ENCODE measurements at places on chromosomes 3 and 15. TPM values are rescaled to one million over a fixed set of nuclear protein-coding genes. Genes with fewer than 3 reads are reported as not detected.

The ABHD5 gene
- total RNA-seq, result 54.9 TPM

The ZNF662 gene
- total RNA-seq, result 1.0 TPM

The RASA2 gene
- 7.4 TPM for total RNA-seq

The WNT7A gene
- under 0.01 TPM for total RNA-seq

The CACNA2D2 gene
- total RNA-seq, result 0.09 TPM

The CLEC3B gene
- 2.0 TPM for total RNA-seq

The TEX264 gene
- total RNA-seq, result 50.9 TPM

The SUCNR1 gene
- total RNA-seq, result 0.37 TPM

The HTR3E gene
- not detected for total RNA-seq

The GJD2 gene
- total RNA-seq, result not detected

The LIPC gene
- 1.3 TPM for total RNA-seq

The ESYT3 gene
- total RNA-seq, result 0.28 TPM

The BAHD1 gene
- 4.0 TPM for total RNA-seq

The MYL3 gene
- total RNA-seq, result not detected

The DCBLD2 gene
- 78.8 TPM for total RNA-seq

The AHSG gene
- not detected for total RNA-seq

The SLC6A20 gene
- not detected for total RNA-seq

The TERC gene
- total RNA-seq, result 37.7 TPM

The RASL12 gene
- total RNA-seq, result 6.5 TPM

The SH3GL3 gene
- 0.18 TPM for total RNA-seq

The LRRC15 gene
- total RNA-seq, result 0.55 TPM

The RSL24D1 gene
- 106 TPM for total RNA-seq

The MME gene
- total RNA-seq, result 789 TPM

The USP4 gene
- 21.7 TPM for total RNA-seq

The NR1I2 gene
- not detected for total RNA-seq

The LRTM1 gene
- not detected for total RNA-seq

The BNC1 gene
- total RNA-seq, result 7.3 TPM

The PLXNB1 gene
- total RNA-seq, result 24.6 TPM

The HDC gene
- not detected for total RNA-seq

The GPR62 gene
- 0.09 TPM for total RNA-seq

The PCBP4 gene
- total RNA-seq, result 29.8 TPM

The LINGO1 gene
- total RNA-seq, result not detected

The DNAH12 gene
- under 0.01 TPM for total RNA-seq

The ATP13A4 gene
- 0.18 TPM for total RNA-seq

The GOLGA8A gene
- total RNA-seq, result 8.9 TPM

The PCYT1A gene
- total RNA-seq, result 76.5 TPM

The SOX2 gene
- not detected for total RNA-seq
